ENCODE measurements at places on chromosomes 2 and 18. TPM values are rescaled to one million over a fixed set of nuclear protein-coding genes. Genes with fewer than 3 reads are reported as not detected.

DNA sequence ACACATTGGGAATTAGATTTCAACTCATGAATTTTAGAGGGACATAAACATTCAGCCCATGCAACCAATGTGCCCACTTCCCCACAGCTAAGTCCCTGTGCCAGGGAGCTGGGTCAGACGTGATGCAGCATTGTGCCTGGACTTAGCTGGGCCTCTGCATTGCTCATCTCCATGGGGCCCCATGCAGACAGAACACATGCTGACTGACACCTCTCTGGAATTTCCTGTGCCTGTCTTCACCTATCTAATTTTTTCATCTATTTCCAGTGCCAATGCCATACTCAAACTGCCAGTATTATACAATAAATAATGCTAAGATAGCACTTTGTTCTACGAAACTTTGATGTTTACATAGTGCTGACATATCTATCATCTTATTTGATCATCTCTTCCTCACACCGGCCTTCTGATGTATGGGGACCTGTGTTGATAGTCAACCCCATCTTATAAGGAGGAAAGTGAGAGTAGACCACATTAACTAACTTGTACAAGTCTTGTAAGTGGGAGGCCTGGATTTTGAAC, 92.2 kb downstream of the CDC42EP3 start:
- no peak for DNase-seq

DNA sequence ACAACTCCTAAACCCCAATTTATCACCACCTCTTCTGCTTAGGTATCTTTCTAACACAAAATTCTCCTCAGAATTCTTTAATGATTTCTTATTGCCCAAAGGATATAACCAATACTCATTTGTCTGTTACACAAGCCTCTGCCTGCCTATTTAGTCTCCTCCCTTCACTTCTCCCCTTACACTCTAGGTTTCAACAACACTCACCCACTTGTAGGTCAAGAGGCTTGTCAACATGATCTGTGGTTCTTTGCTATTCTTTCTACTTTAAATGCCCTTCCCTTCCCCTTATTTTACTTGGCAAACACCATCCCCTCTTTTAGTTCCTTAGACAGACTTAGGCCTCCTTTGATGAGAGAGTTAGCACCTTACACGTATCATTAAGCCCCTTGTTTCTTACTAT, 69.0 kb upstream of the C2orf15 start:
- no peak for DNase-seq

Gene SLC4A3
- 11.6 TPM for total RNA-seq

- no peak for DNase-seq
These were observed 25.1 kb downstream of the TRAF3IP1 start for GRCh38 chr2:238345297-238345968.

Gene MRPL19
- 64.2 TPM for total RNA-seq

- DNase-seq, result no peak
These were observed 270.5 kb upstream of the MEIS1 start for GRCh38 chr2:66164470-66164869.

- DNase-seq, result no peak
These were observed 169.2 kb upstream of the LRRTM1 start for GRCh38 chr2:80473796-80474195.

Gene AGXT
- 0.25 TPM for total RNA-seq

Gene LONRF2
- 3.3 TPM for total RNA-seq

Gene CLEC4F
- not detected for total RNA-seq
